ENCODE measurements at places on chromosomes 11 and 22.

GRCh38 chr11:73387594-73388264 is 11.5 kb downstream of the RELT start:
- no peak for DNase-seq

DNA sequence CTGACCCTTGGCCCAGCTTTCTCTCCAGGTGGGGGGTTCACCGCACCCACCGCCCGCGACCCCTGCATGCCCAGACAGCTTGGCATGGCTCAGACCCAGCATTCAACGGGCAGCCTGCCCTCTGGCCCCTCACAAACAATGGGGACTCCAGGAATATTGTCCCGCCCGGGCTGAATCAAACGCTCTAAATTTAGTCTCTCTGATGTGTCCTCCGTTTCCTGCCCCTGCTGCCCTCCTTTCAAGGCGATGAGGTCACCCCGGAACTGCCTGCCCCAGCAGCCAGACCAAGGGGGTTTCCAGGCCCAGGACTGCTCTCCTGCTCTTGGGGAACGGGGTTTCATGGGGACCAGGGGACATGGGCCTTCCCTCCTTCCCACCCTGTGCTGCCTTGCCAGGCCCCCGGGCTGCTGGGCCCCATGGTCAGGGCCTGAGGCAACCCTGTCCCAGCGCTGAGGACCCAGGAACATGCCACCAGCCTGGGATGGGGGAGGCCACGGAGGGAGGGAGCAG is 10.1 kb upstream of the PDGFB start:
- no peak for DNase-seq

- no peak for DNase-seq
These were observed 11.3 kb downstream of the ABTB2 start for GRCh38 chr11:34346551-34346950.

GRCh38 chr22:22168941-22169867 is 75.4 kb upstream of the VPREB1 start:
- no peak for DNase-seq

GRCh38 chr22:20002128-20002527 is 14.5 kb downstream of the ARVCF start:
- no peak for DNase-seq

- no peak for DNase-seq
These were observed 1377.4 kb downstream of the BRD1 start for GRCh38 chr22:48450188-48450825.
